ENCODE measurements at places on chromosomes 7 and 10. TPM values are rescaled to one million over a fixed set of nuclear protein-coding genes. Genes with fewer than 3 reads are reported as not detected.

- H3K4me3 ChIP-seq = no peak overlapping the region
- H3K27ac ChIP-seq = no peak overlapping the region
- H3K27me3 ChIP-seq = no peaks in the 10 kb centered on the region
- DNase-seq = no peak
Measured at GRCh38 chr10:34721208-34721840, 93.8 kb downstream of the PARD3 start.

LOXL4 gene
- total RNA-seq = 0.18 TPM

- H3K36me3 ChIP-seq = peaks cover 5% of the 10 kb centered on the region
- no peak overlapping the region for H3K4me3 ChIP-seq
- H3K27me3 ChIP-seq = no peaks in the 10 kb centered on the region
- DNase-seq = peak; percentile 32
Measured at GRCh38 chr7:104362756-104363155, 34.4 kb downstream of the LHFPL3 start.

GRCh38 chr10:132461683-132462231 is 64.8 kb downstream of the PWWP2B start:
- no peak for DNase-seq
- H3K27me3 ChIP-seq = no peaks in the 10 kb centered on the region
- no peak overlapping the region for H3K27ac ChIP-seq
- no peaks in the 10 kb centered on the region for H3K4me1 ChIP-seq
- no peaks in the 10 kb centered on the region for H3K36me3 ChIP-seq

DNA sequence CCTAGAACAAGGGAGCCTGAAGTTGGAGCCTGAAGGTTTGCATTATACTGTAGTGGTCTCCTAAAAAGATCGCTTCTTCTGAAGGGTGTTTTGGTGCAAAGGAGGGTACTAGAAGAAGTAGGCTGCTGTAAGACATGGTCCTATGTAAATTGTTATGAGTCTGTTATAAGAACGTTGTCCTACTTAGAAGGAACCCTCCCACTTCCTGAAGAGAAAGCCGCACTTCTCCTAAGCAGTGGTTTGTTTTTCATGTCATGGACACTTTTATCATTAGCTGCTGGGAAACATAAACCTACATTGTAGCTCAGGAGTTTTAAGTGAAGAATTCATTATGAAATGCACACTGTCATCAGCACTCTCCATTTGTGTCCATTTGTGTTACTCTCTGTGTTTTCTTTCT is 129.1 kb upstream of the ITGB1 start:
- H3K27ac ChIP-seq = no peak overlapping the region
- H3K4me3 ChIP-seq = no peak overlapping the region
- H3K27me3 ChIP-seq = no peaks in the 10 kb centered on the region
- no peaks in the 10 kb centered on the region for H3K4me1 ChIP-seq
- no peaks in the 10 kb centered on the region for H3K36me3 ChIP-seq
- DNase-seq = no peak

NRG3 gene
- total RNA-seq = 1.6 TPM

RPEL1 gene
- 0.13 TPM for total RNA-seq

DNA sequence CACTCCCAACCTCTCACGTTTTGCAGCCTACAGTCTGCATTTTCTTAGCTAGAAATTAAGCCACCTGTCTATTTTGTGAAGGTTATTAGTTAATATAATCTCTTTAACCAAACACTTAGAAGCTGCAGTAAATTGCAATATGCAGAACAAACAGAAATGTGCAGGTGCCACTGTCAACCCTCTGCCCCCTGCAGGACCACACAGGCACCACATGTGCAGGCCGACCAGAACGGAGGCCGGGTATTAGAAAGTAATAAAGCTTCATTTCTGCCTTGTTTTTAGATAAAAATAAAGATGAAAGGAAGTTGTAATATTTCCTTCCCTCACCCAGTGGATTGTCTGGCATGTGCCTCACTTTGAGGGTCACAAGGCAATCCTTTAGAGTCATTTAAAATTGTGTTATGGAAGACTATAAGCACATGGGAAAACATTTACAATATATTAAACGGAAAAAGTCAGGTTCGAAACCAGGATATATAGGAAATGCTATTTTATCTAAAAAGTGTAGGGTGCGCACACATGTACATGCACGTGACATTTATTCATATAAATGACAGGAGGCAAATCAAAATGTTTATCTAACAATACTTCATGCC is 158.2 kb downstream of the ARHGAP12 start:
- H3K4me1 ChIP-seq = no peaks in the 10 kb centered on the region
- no peak for DNase-seq
- H3K27ac ChIP-seq = no peak overlapping the region

MYO3A gene
- total RNA-seq = 4.3 TPM

DDC gene
- not detected for total RNA-seq

DNA sequence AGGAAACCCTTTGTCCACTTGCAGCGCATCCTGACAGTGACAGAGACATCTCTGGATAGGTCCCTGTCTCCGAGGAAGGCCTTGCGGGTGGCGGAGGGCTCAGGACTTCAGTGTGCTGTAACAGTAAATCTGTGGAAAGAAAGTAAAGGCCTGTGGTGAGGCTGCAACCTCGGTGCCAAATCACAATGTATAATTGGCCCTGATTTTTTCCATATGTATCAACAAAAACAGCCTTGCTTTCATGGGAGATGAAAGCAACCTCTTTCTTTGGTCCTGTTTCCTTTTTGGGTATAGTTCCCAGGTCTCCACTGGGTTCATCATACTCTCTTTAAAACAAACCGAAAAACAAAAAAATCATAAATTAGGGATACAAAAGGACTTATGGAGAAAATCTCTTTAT is 110.9 kb upstream of the BMPER start:
- H3K27ac ChIP-seq = no peak overlapping the region
- no peaks in the 10 kb centered on the region for H3K27me3 ChIP-seq
- no peak for DNase-seq
- no peak overlapping the region for H3K4me3 ChIP-seq
- H3K4me1 ChIP-seq = peaks cover 14% of the 10 kb centered on the region

DNA sequence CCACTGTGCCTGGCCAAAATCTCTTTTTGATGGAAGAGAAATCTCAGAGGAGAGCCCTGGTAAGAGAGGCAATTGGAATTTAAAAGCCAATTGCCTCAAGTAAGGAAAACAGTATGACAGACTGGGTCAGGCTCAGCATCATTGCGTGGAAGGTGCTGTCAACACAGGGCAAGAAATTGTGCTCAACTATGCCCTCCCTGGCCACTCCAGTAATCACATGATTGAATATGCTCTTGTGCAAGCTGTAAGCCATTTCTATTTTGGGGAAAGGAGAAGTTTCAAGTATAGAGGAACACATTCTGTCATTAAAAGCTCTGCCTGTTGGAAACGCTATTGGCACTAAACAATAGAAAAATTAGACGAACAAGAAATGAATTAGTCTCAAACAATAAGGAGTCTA is 1127.7 kb downstream of the REEP3 start:
- no peak overlapping the region for H3K27ac ChIP-seq
- H3K27me3 ChIP-seq = no peaks in the 10 kb centered on the region
- H3K4me3 ChIP-seq = no peak overlapping the region
- H3K4me1 ChIP-seq = no peaks in the 10 kb centered on the region
- no peaks in the 10 kb centered on the region for H3K36me3 ChIP-seq
- DNase-seq = peak; percentile 36

DNA sequence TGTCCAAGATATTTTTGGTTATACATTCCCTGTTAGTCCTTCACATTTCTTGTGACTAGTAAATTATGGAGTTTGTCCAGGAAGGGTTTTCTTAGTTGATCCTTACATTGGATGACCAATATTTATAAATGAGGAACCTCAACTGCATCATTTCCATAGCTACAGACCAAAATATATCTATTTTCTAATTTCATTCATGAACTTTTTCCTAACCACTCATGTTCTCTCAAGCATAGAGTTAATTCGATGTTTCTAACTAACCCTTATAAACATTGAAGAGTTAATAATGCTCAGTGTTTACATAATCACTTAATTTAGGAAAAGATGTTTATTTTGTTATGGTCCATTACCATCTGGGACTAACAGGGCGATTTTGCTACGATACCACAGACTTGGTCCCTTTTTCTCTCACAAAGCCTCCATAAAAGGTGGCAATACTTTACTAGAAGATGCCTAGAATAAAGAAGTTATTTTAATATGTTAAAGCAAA is 591.0 kb downstream of the MAGI2 start:
- H3K36me3 ChIP-seq = peaks cover 6% of the 10 kb centered on the region
- no peaks in the 10 kb centered on the region for H3K4me1 ChIP-seq
- no peak for DNase-seq
- H3K4me3 ChIP-seq = no peak overlapping the region
- H3K27ac ChIP-seq = no peak overlapping the region
- no peaks in the 10 kb centered on the region for H3K27me3 ChIP-seq

KCNIP2 gene
- total RNA-seq = 2.6 TPM

DNA sequence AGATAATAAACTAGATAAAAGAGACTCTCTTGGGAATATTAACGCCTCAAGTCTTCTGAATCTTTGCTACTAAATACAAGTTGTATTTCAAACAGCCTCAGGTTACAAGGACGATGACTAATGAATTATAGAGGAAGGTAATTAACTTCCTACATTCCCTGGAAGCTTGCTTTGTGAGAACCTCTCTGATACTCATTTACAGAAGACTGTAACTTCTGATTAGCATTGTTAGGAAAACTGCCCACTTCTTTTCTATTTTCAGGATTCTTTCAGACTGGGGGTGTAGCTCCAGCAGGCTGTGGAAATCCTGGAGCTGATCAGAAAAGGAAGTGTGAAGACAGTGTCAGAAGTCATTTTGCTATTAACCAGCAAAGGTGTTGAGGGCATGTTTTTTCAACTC is 316.7 kb upstream of the NPSR1 start:
- H3K4me3 ChIP-seq = no peak overlapping the region
- H3K4me1 ChIP-seq = no peaks in the 10 kb centered on the region
- H3K36me3 ChIP-seq = no peaks in the 10 kb centered on the region
- no peak for DNase-seq
- no peaks in the 10 kb centered on the region for H3K27me3 ChIP-seq

DNA sequence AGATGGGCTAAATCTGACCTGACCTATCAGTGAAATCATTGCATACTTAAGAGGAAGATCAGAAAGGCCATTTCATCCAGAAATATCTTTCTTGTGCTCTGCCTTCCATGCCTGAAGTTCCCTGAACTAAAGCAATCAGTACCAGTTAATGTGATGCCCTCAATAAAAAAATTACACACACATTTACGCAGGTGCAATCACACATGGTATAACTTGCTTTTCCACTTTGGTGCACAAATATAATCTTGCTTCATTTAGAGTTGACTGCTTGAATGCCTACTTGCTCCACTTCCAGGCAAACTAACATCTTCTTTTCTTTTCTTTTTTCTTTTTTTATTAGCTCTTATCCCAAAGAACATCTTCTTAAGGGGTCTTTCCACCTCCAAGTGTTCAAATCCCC is 58.3 kb upstream of the KIF5B start:
- H3K4me1 ChIP-seq = no peaks in the 10 kb centered on the region
- no peak overlapping the region for H3K27ac ChIP-seq
- no peak overlapping the region for H3K4me3 ChIP-seq
- no peak for DNase-seq
- no peaks in the 10 kb centered on the region for H3K27me3 ChIP-seq
- H3K36me3 ChIP-seq = no peaks in the 10 kb centered on the region

- H3K27me3 ChIP-seq = no peaks in the 10 kb centered on the region
- peak; percentile 75 for DNase-seq
- H3K36me3 ChIP-seq = no peaks in the 10 kb centered on the region
- H3K4me3 ChIP-seq = no peak overlapping the region
Measured at GRCh38 chr10:34638406-34639054, 176.6 kb downstream of the PARD3 start.

NODAL gene
- 84.7 TPM for total RNA-seq

GRCh38 chr7:27438881-27439589 is 196.4 kb downstream of the EVX1 start:
- no peak for DNase-seq
- no peak overlapping the region for H3K4me3 ChIP-seq
- H3K36me3 ChIP-seq = no peaks in the 10 kb centered on the region
- H3K4me1 ChIP-seq = no peaks in the 10 kb centered on the region
- H3K27me3 ChIP-seq = no peaks in the 10 kb centered on the region

- H3K4me3 ChIP-seq = no peak overlapping the region
- no peaks in the 10 kb centered on the region for H3K27me3 ChIP-seq
- DNase-seq = no peak
- H3K27ac ChIP-seq = no peak overlapping the region
- H3K4me1 ChIP-seq = peaks cover 4% of the 10 kb centered on the region
- H3K36me3 ChIP-seq = peaks cover 8% of the 10 kb centered on the region
Measured at GRCh38 chr7:101916876-101917275, 99.5 kb downstream of the CUX1 start.

DNA sequence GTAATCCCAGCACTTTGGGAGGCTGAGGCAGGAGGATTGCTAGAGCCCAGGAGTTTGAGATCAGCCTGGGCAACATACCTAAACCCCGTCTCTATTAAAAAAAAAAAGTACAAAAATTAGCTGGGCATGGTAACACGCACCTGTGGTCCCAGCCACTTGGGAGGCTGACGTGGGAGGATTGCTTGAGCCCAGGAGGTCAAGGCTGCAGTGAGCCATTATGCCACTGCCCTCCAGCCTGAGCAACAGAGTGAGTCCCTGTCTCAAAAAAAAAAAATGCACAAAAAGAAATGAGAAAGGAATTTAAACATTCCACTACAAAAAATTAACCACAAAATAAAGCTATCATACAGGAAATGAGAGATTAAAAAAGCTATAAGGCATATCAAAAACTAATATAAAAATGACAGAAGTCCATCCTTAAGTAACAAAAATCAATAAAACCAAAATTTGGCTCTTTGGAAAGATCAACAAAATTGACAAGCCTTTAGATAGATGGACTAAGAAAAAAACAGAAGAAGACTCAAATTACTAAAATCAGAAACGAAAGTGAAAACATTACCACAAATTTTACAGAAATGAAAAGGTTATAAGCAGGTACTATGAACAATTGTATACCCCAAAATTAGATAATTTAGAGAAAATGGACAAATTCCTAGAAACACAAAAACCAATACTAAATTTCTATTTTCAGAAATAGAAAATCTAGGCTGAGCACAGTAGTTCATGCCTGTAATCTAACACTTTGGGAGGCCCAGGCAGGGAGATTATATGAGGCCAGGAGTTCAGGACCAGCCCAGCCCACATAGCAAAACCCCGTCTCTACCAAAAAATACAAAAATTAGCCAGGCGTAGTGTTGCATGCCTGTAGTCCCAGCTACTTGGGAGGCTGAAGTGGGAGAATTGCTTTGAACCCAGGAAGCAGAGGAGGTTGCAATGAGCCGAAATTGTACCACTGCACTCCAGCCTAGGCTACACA is 42.4 kb upstream of the NANOS1 start:
- peaks cover 17% of the 10 kb centered on the region for H3K36me3 ChIP-seq
- no peak overlapping the region for H3K27ac ChIP-seq
- H3K27me3 ChIP-seq = no peaks in the 10 kb centered on the region
